ENCODE measurements at places on chromosomes 6 and 20. TPM values are rescaled to one million over a fixed set of nuclear protein-coding genes. Genes with fewer than 3 reads are reported as not detected.

- DNase-seq: peak; percentile 95
Observed at GRCh38 chr6:69026243-69026642, 391.2 kb downstream of the ADGRB3 start.

Gene ASXL1
- 27.4 TPM for total RNA-seq

GRCh38 chr6:108771421-108771820 lies 76.8 kb upstream of the ARMC2 start:
- DNase-seq: no peak

DNA sequence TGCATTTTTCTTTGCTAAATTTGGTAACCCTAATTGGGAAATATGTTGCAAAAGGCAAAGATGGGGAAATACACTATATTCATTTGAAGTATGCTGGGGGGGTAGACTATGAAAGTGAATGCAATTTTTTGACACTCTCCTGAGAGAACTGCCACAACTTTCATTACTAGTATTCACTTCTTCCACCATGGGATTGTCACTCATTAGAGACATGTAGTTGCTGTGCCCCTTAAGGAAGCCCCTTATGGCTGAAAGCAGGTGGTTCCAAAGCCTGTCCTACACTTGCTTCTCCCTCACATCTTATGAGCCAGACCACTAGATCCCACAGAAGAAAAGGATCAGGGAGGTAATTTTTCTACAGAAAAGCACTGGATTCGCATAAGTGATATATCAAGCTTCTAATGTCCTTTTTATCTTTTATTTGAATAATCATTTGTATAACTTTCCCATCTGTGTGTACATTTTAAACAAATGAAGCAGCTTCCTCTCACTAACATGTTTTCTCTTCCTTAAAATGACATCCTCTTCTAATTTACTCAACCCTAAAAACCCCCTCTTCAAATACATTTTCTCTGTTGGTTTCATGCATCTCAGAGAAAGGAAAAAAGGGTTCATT lies 83.8 kb downstream of the GCLC start:
- no peak for DNase-seq

Gene SIGLEC1
- not detected for total RNA-seq

DNA sequence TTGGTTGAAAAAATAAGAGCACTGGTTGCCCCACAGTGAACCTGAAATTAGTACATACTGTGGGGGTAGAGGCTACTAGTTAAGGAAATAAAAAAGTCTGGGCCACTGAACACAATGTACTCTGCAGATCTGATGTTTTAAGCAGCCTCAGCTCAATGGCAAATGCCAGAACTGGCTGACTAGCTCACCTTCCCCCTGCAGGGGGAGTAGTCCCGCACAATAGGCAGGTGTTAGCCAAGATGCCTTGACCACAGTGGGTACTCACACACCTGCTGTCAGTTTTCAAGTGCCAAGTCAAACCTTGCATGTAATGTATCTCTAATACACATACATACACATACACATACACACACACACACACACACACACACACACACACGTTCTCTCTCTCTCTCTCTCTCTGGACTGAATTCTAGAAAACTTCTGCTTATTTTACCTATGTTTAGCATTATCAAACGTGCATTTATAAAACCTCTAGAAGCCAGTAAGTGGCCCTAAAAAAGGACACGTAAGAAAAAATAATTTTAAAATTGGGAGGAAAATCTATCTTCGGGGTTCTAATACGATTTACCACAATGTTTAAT lies 36.1 kb downstream of the GMDS start:
- peak; percentile 57 for DNase-seq

GRCh38 chr6:21496196-21496595 lies 97.4 kb upstream of the SOX4 start:
- DNase-seq: no peak

Gene VPS52
- total RNA-seq: 45.3 TPM

Gene MATN4
- not detected for total RNA-seq

GRCh38 chr6:12012038-12012557 lies at the start of gene HIVEP1:
HIVEP1 (plus strand) TSS chr6:12012312; CDS start chr6:12015629, 3,317 bp downstream.
- DNase-seq: peak; percentile 51

DNA sequence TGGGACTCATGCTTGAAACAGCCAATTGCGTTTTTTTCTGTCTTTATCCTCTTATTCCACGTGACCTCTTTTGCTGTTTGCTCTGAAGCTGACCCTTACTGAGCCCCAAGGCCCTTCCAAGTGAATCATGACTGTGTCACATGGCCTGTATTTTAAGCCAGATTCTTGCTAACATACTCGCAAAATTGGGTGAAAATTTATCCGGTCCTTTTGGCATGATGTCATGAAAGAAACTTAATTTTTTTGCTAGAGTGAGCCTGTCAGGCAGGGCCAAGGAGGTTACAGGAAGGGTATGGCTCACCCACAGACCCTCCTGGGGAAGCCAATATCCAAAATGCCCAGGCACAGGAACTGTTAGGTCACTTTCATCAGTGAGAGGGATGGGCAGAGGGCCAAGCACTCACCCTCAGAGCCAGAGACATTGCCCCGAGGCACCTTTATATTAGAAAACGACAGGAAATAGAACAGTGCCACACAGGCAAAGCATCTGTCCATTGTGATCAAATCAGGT lies 296.7 kb downstream of the CDH26 start:
- peak; percentile 98 for DNase-seq

- DNase-seq: no peak
Observed at GRCh38 chr6:99393366-99393697, 663 bp downstream of the COQ3 start.

All from M059J (cell line).